HFFc6 (cell line): ENCODE measurements at places on chromosomes 6 and 20.

DNA sequence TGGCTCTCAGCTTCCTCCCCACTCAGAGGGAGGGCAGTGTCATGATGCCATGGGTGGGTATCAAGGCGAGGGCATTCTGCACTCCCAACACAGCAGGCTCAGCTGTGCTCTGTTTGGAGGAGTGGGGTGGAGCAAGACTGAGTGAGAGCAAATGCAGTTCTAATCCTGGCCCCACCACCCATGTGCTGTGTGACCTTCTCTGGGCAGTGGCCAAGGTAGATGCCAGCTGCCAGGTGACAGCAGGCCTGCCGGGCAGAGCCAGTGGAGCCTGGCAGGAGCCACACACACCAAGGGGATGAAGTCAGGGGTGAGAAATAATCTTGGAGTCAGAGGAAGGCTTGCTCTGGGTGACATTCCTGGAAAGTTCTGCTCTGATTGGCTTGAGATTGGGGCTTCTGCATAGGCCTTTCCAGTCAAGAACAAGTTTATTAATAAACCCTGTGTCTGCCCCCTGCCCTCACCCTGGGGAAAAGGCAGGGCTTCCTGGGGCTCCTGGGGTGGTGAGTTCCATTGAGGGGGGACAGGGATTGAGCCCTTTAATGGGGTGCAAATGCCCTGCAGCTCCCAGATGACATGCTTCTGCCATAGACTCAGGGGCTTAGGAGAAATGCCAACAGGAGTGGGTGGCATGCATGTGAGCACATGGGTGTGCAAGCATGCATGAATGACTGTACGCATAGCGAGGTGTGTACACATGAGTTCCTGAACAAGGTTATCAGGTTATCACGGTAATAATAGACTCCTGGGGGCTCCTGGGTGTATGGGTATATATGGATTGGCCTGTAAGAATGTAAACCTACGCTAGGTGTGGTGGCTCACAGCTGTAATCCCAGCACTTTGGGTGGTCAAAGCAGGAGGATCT, 134.2 kb downstream of the MRPL14 start:
- H3K4me1 ChIP-seq: peaks cover 34% of the 10 kb centered on the region
- H3K27me3 ChIP-seq: no peaks in the 10 kb centered on the region; the same call in none of the 2 replicates
- H3K36me3 ChIP-seq: no peaks in the 10 kb centered on the region; the same call in 1 of the 2 replicates
- H3K4me3 ChIP-seq: no peak overlapping the region
- no peak overlapping the region for H3K27ac ChIP-seq
- DNase-seq: no peak

DNA sequence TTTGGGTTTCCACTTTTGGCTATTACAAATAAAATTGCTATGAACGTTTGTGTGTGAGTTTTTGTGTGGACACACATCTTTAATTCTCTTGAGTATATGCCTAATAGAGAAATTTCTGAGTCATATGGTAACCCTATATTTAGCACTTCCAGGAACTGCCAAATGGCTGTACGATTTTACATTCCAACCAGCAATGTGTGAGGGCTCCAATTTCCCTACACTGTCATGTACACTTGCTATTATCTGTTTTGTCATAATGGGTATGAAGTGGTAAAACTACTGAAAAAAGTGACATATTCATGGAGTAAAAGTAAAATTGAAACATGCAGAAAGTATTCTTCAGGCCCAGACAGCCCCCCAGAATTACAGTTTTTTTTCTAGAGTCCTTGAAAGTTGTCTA, 59.6 kb upstream of the ESR1 start:
- no peak overlapping the region for H3K4me3 ChIP-seq
- DNase-seq: no peak
- H3K27me3 ChIP-seq: no peaks in the 10 kb centered on the region; the same call in 1 of the 2 replicates
- no peaks in the 10 kb centered on the region for H3K4me1 ChIP-seq

DNA sequence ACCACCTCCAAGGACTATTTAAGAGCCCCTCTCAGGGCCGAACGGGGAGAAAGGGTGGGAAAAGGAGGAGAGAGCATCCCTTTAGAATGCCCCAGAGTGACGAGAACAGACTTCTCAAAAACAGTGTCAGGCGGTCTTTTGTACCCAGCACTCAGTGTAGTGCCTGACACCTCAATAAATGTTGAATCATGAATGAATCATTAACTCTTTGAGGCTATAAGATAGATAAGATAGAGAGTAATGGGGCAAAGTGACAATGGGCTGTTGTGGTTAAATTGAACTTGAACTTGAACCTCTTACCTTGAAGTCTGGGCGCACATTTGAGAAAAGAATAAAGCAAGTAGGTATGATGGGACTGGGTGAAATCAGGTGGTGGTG, 7.4 kb downstream of the TCF21 start:
- H3K36me3 ChIP-seq: no peaks in the 10 kb centered on the region
- DNase-seq: no peak
- H3K27me3 ChIP-seq: peaks cover 58% of the 10 kb centered on the region
- peaks cover 11% of the 10 kb centered on the region for H3K4me1 ChIP-seq
- H3K27ac ChIP-seq: no peak overlapping the region

DNA sequence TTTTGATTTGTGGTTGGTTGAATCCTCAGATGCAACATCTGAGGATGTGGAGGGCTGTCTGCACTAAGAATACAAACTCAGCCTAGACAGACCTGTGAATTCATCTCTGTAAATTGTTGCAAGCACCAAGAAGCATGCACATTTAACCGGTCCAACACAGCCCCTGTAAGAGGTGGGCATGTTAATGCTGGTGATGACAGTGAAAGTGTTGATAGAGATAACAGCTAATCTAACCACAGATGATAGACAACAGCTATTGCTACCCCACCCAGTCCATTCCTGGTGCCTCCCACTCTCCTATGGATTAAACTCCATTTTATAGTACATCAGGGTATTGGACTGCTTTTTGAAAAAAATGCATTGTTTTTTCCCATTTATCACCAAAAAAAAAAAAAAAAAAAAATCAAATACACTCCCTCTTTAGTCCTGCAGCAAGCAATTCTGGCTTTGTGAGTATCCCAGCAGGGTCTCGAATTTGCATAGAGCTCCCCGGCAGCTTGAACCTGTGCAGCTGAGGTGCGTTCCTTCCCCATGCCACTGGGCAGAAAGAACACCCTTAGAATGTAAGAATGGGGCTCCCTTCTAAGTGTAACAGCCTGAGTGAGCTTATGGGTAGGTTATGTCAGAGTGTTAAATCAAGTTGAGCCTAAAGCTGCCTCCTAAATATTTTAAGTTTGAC, 270.9 kb upstream of the JARID2 start:
- H3K4me1 ChIP-seq: peaks cover 7% of the 10 kb centered on the region
- H3K27me3 ChIP-seq: no peaks in the 10 kb centered on the region; the same call in none of the 2 replicates
- no peak overlapping the region for H3K4me3 ChIP-seq
- no peak overlapping the region for H3K27ac ChIP-seq
- no peak for DNase-seq
- no peaks in the 10 kb centered on the region for H3K36me3 ChIP-seq

DNA sequence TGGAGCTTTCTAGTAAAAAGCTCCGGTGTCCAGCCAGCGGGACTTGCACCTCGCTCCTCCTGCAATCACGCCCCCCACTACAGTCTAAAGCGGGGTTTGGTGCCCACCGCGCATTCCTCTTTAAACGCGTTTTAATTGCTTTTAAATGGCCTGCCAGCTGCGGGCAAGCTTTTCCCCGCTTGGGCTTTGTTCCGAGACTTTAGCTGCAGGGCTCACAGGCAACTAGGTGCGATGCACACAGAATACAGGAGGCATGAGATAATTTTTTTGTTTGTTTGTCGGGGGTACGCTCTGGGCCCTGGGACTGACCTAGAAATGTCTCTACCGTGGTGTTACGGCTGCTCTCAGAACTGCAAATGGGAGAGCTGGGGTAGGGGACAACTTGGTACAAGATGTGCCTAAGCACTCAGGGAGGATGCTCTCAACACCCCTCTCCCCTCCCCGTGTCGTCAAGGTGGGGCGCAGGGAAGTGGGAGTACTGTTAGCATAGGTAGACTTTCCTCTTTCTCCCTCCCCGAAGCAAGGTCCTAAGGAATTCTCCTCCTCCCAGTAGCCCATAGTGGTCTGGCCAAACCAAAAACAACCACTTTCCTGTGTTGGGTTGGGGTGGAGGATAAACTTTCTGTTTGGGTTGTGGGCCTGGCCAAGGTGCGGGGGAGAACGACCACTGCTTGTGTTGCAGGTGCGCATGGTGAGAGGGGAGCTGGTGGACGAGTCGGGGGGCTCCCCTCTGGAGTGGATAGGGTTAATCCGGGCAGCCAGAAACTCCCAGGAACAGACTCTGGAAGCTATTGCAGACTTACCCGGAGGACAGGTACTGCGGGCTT, 1.6 kb downstream of the PRDM13 start:
- no peaks in the 10 kb centered on the region for H3K36me3 ChIP-seq
- DNase-seq: no peak

- H3K4me1 ChIP-seq: no peaks in the 10 kb centered on the region
- no peak for DNase-seq
- peaks cover 4% of the 10 kb centered on the region; the same call in 1 of the 2 replicates for H3K27me3 ChIP-seq
- H3K27ac ChIP-seq: no peak overlapping the region
- H3K4me3 ChIP-seq: no peak overlapping the region
These were observed 33.2 kb downstream of the CLIC5 start for GRCh38 chr6:45982280-45983036.

DNA sequence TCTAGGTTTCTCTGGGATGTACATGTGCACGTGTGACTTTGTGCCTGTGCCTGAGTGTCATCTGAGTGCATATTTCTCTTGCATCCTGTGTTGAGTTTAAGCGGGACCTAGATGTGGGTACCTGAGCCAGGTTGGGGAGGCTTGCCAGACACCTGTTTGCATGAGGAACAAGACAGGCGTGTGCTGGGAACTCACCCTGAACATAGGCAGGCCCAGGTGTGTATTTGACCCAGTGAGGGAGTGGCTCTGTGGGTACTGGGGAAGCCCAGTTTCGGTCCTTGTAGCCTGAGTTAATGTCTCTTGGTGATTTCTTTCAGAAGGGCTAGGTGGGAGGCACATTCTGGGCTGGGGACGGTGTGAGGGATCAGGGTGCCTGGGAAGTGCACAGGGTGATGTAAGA, 98.6 kb downstream of the TMEM170B start:
- peaks cover 28% of the 10 kb centered on the region for H3K4me1 ChIP-seq
- peaks cover 7% of the 10 kb centered on the region for H3K36me3 ChIP-seq
- H3K27me3 ChIP-seq: no peaks in the 10 kb centered on the region
- H3K27ac ChIP-seq: no peak overlapping the region
- no peak for DNase-seq

GRCh38 chr6:47535316-47536225, 58.0 kb downstream of the CD2AP start:
- H3K4me3 ChIP-seq: no peak overlapping the region
- H3K27ac ChIP-seq: no peak overlapping the region
- H3K36me3 ChIP-seq: peaks cover 5% of the 10 kb centered on the region; the same call in 1 of the 2 replicates
- H3K27me3 ChIP-seq: no peaks in the 10 kb centered on the region
- DNase-seq: no peak
- H3K4me1 ChIP-seq: 0 out of 2 replicates have a peak, but pooled peaks cover 9% of the 10 kb centered on the region

DNA sequence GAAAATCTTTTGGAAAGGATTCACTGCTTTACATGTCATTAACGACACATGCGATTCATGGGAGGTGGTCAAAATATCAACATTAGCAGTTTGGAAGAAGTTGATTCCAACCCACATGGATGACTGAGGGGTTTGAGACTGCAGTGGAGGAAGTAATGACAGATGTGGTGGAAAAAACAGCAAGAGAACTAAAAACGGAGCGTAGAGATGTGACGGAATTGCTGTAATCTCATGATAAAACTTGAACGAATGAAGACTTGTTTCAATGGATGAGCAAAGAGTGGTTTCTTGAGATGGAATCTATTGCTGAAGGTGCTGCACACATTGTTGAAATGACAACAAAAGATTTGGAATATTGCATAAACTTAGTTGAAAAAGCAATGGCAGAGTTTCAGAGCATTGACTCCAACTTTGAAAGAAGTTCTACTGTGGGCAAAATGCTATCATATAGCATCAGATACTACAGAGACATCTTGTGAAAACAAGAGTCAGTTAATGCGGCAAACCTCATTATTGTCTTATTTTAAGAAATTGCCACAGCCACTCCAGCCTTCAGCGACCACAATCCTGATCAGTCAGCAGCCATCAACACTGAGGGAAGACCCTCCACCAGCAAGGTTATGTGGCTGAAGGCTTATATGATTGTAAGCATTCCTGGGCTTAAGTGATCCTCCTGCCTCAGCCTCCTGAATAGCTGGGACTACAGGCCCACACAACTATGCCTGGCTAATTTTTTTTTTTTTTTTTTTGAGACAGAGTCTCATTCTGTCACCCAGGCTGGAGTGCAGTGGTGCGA, 19.2 kb downstream of the SRSF3 start:
- H3K4me1 ChIP-seq: peaks cover 33% of the 10 kb centered on the region
- peaks cover 25% of the 10 kb centered on the region for H3K36me3 ChIP-seq
- H3K27ac ChIP-seq: no peak overlapping the region; the same call in 1 of the 2 replicates
- H3K27me3 ChIP-seq: peaks cover 14% of the 10 kb centered on the region
